ENCODE measurements at places on chromosomes 6 and 20. TPM values are rescaled to one million over a fixed set of nuclear protein-coding genes. Genes with fewer than 3 reads are reported as not detected.

GRCh38 chr20:44597930-44598329 is 15.6 kb downstream of the PKIG start:
- no peak for DNase-seq

DNA sequence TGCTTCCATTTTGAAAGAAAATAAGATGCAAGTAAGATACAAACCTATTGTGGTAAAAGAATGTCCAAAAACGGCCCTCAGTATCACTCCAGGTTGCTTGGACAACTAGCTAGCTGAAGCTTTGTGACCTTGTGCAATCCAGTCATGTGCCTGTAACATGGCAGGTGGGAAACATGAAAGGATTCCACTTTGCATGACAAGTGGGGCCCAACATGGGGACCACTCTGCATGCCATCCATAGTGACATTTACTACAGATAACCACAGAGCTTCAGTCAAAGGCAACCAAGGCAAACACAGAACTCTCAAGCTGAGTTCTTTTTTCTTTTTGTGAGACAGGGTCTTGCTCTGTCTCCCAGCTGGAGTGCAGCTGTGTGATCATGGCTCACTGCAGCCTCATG is 15.8 kb upstream of the FBXO9 start:
- DNase-seq: no peak

GRCh38 chr6:17103715-17104114 is 1.9 kb downstream of the STMND1 start:
- no peak for DNase-seq

GRCh38 chr6:170435766-170436165 is 117.3 kb downstream of the PSMB1 start:
- DNase-seq: no peak

DNA sequence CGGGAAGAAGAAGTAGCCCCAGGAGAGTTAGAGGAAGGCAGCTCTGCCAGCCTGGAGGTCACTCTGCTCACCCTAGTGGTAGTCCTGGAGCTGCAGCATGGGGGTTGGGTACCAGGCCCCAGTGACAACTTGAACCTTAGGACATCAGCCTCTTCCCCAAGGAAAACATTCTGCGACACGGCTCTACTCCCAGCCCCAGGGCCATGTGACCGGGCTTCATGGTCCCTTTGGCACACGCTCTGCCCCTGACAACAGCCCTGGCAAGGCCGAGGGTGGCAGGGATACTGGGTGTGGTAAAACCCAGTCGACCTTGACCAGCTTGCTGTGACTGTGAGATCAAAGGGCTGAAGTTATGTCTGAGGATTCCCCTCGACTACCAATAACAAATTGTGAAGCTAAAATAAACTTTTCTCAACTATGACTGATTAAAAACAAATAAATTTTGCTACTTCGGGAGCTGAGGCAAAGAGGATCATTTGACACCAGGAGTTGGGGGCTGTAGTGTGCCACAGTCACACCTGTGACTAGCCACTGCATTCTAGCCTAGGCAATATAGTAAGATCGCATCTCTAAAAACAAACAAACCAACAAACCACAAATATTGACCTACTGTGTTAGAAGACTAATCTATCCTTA is 24.4 kb upstream of the ARID1B start:
- DNase-seq: no peak

GRCh38 chr6:96391776-96392360 is 129.7 kb upstream of the UFL1 start:
- DNase-seq: no peak

- DNase-seq: no peak
These were observed 128.2 kb downstream of the NCOA3 start for GRCh38 chr20:47629907-47630306.

DNA sequence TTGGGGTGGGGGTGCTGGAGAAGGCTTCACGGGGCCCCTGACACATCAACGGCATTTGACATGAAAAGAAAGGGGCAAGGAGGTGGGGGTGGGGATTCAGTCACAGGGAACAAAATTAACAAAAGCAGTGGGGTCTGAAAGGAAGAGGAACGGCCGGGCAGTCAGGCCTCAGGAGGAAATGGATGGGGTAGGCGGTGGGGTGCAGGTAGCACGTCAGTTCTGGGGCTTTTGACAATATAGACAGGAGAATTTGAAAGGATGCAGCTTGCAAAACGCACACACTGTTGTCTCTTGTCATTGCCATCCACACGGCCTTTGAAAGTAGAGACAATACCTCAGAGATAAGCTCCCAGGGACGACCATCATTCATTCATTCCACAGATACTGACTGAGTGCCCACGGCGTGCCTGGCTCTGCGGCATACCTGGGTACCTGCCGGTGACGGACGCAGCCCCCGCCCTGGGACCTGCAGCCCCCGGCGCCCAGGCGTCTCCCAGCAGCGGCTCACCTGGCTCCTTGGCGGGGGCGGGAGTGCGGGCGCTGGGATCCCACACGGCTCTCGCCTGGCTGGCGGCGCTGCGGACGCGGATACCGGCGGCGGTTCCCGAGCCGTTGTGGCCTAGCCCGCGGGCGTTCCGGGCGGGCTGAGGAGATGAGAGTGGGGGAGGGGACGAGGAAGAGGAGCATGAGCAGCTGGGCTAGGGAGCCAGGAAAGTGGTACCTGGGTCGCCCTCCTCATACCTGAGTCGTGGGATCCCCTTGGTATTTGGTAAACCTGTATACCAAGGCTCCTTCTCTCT is at the start of gene SLC26A8:
SLC26A8 (minus strand) TSS at position 646 of the 800 bp plus-strand sequence. CDS start 4,934 bp downstream, outside the sequence.
- no peak for DNase-seq

DNA sequence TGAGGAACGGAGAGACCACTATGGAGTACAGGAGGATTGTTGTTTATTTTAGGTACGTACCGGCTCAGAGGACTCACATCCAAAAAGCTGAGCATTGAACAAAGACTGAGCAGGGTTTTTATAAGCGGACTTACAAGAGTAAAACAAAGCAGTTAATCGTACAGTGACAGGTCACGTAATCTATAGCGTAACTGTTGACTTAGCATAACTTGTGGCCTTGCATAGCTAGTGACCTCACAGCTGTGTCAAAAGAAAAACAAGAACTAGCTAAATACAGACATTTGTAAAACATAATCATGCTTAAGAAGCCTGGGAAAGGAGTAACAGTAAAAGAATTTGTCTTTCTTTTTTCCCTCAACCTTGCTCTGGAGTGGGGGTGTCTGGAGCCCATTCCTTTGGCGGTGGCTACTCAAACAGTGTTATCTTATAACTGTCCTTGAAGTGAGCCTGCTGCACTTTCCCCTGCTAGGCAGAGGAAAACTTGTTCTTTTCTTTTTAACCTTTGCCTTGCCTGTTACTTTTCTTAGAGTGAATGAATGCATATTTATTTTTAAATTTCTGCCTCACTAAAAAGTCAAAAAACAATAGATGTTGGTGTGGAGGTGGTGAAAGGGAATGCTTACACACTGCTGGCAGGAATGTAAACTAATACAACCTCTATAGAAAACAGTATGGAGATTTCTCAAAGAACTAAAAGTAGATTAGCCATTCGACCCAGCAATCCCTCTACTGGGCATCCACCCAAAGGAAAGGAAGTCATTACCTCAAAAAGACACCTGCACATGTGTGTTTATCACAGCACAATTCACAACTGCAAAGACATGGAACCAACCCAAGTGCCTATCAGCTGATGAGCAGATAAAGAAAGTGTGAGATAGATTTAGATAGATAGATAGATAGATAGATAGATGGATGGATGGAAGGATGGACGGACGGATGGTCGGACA is 109.0 kb downstream of the TAF4 start:
- no peak for DNase-seq

DNA sequence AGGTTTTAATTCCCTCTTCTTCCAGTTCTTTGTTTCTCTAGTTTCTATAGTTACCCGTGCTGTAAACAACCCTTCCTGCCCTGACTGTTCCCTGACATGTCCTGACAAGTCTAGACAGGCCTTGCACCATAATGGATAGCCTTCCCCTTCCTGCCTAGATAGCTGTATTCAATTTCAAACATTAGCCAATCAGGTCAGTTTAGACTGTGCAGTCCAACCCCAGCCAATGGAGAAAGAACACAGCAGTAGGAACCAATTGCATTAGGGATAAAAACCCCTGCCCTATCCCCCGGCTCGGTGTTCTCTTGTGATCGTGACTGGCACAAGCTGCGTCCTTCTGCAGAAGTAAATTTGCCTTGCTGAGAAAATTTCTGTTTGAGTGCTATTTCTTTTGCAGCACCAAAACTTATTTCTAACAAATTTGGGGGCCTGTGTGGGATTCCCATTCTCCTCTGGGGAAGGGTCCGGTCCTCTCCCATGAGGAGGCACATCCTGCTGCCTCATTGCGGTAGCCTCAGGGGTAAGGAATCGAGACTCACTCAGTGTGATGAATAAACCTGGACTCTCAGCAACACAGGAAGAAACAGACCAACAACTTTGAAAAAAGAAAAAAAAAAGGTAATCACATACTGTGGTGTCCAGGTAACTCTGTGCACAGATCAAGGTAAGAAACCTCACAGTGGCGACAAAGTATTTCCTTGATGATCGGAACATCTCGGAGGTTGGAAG is 248.7 kb upstream of the ECI2 start:
- no peak for DNase-seq

DNA sequence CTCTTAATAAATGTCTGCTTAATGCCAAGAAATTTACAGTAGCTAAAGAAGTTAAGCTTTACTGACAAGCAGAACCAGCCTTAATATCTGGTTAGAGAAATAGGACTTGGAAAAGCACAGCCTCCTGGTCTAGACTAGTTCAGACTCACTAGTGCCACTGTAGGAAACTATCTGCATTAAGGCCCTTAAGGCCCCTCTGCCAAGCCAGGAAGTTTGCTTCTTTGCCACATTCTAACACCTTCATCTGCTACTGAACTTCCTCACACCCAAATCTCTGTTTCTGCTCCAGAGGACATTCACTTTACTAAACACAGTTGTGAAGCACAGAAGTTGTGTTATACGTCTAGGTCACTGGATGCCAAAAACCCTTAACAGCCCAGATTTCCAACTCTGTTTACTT is 302.8 kb downstream of the BTBD9 start:
- DNase-seq: no peak

DNA sequence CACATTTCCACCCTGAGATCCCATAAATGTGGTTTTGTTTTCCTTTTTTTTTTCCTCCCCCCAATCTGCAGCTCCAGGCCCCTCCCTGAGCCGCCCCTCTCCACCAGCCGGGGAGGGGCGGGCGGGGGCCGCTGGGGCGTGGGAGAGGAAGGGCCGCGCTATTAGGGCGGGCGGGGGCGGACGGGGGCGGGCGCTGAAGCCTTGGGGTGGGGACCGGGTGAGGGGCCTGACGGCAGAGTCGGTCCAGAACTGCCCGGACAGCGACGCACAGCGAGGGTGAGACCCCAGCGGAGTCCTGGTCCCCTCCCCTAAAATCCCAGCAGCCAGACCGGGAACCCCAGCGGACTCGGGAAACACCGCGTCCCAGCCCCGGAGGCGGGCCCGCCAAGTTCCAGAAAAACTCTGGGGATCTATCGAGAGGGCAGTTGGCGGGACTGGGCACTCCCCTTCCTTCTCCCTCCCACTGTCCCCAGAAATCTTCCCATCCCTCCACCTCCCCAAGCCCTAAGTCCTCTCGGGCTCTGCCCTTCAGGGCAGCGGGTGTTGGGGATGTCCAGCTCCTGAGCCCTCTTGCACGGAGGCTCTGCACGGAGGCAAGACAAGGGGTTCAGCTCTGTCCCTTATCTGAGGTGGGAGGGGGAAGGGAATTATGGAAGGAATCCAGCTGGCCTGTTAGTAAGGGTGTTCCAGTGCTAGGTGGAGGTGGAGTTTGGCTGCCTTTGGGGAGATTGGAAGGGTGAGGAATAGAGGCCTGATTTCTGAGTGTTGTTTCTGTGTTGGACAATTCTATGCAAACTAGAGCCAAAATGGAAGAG is at the start of gene PRICKLE4:
PRICKLE4 (plus strand) TSS at position 232 of the 815 bp plus-strand sequence. CDS start 2,692 bp downstream, outside the sequence.
- DNase-seq: no peak

DNA sequence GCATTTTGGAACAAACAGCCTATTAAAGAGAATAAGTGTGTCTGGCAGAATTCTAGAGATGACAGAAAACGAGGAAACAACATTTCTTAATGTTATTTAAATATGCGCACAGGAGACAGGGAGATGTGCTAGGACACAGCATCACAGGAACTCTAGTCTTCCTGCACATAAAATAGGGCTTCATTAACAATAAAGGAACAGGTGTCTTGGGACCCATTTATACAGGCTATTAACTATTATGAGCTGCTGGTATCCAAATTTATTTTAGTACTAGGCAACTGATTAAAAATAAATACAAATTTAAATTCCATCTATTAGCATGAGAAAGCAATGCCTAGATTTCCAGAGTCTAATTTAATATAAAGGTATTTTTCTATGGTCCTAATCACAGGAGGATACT is 102.3 kb downstream of the PDSS2 start:
- no peak for DNase-seq

DNA sequence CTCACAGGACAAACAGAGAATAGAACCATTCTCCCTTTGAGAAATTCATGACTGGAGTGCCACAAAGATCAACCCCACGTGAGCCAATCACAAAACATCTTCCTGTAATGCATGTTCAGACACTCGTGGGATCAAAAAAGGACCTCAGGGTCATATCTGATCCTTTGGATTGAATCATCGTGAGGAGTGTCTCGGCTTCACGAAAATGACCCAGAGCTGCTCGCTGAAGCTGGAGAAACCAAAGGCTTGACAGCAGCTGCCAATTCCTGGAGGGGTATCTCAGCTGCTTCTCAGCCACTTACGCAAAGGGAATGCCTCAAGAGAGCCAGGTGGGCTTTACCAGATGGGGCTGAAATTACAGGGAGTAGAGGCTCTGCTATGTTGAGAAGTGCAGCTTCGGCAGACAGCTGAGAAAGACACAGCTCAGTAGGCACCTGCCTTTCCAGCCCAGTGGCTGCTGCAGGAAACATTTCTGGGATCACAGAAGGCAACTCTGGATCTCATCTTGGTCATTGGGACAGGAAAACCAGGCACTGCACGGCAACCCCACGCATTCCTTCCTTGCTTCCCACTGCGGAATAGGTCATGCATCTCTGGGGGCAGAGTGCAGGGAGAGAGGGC is 813.1 kb downstream of the KIF16B start:
- no peak for DNase-seq

GRCh38 chr20:50592282-50593004 is 82.3 kb downstream of the PTPN1 start:
- no peak for DNase-seq

DNA sequence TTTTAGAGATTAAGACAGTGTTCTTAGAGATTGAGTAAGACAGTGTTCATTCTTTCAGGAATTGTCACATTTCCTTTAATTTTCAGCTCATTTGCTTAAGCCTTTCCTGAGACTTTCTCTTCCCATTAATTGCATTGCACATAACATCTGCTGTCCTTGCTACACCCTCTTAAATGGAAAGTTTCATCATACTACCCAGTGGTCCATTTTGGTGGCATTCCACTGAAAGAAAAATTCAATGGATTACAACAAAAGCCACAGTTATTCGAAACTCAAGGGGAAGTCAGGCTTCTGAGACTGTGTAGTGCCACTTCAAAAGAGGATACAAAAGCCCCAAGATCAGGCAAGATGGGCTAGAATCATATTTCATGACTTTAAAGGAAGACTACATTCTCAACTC is 64.0 kb downstream of the RSPO3 start:
- DNase-seq: no peak

HLA-DRB5 gene
- 6.0 TPM for total RNA-seq

GNRH2 gene
- total RNA-seq: 0.90 TPM

RWDD1 gene
- 57.6 TPM for total RNA-seq

CASS4 gene
- 2.4 TPM for total RNA-seq

ENPP3 gene
- 0.35 TPM for total RNA-seq
